ENCODE measurements at places on chromosomes 3 and 15.

- DNase-seq = no peak
Observed at GRCh38 chr3:150013801-150014200, 43.1 kb upstream of the PFN2 start.

DNA sequence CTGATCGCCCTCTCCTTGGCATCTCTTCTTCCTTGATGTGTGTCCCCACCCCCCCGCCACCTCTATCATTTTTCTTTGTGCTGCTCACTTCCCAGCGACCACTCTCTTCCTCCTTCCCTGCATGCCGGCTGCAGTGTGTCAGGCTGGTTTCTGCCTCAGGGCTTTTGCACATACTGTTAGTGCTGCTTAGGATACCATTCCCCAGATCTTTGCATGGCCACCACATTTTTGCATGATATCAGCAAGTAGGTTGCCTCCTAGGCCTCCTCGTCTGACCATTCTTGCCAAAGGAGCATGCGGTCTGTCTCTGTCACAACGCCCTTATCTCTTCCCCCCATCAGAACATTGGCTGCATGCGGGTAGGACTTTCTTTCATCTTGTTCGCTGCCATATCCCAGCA is 12.5 kb downstream of the FBLN2 start:
- no peak for DNase-seq

- DNase-seq = peak; percentile 45
Observed at GRCh38 chr15:38354315-38354929, 99.5 kb upstream of the FAM98B start.

- DNase-seq = peak; percentile 95
Observed at GRCh38 chr15:59191855-59192237, 14.8 kb upstream of the LDHAL6B start.

DNA sequence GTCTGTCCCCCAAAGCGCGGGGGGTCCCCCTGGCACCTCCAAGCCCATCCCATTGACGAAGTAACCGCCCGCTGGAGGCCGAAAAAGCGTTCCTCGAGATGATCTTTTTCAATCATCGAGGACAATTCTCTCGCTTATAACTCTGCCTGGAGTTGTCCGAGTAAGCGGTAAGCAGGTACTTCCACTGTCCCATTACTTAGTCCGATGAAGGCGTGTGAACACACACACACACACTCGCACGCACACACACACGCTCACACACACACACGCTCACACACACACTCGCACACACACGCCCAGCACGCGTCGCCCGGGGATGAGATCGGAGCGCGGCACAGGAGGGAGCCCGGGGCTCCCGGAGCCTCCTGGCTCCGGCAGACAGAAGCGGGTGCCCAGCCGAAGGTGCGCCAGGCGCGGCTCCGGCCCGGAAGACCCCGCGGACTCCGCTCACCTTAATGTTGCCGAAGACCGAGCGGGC is 430 bp downstream of the SLCO2A1 start:
- DNase-seq = no peak
